ENCODE measurements at places on chromosomes 16 and 17.

- no peak for DNase-seq
Observed at GRCh38 chr16:70749006-70749678, 51.8 kb downstream of the VAC14 start.

GRCh38 chr17:57975044-57975443 lies 13.0 kb downstream of the VEZF1 start:
- DNase-seq = no peak

DNA sequence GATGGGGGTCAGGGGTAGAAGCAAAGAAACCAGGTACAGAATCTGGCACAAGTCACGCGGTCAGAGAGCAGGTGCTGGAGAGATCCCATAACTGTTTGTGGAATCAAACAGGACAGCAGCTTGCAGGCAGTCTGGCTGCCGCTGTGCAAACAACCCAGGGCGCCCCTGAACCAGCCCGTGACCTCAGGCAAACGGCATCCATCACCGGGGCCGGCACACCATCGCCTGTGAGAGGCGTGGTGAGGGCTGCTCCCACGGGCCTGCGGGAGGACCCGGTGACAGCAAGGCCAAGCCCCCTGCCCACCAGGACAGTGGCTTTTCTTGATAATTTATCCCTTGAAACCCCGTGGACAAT lies 47.9 kb downstream of the CBFA2T3 start:
- no peak for DNase-seq

GRCh38 chr17:69734656-69735055 lies 320.2 kb downstream of the MAP2K6 start:
- no peak for DNase-seq

DNA sequence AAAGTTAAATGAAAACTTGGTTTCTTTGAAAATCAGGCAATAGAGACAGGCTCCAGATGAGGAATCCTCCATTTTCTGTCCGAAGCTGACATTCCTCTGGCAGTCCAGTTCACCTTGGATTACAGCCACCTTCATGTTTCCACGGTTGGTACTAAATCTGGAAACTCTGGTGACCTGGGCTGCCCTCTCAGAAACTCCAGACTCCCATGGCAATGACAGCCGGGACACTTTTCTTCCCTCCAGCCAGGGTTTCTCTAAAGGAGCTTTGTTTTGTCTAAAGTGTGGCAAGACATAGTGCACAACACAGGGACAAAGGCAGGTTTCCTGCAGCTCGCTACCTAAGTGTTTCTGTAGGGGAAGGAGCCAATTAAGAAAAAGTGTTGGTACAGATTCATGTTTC lies 36.0 kb downstream of the CLUAP1 start:
- DNase-seq = no peak

- peak; percentile 78 for DNase-seq
Observed at GRCh38 chr17:700504-701094, 14.0 kb downstream of the VPS53 start.

Data from GM13976 (cell line).